ENCODE measurements at places on chromosomes 11 and 22.

DNA sequence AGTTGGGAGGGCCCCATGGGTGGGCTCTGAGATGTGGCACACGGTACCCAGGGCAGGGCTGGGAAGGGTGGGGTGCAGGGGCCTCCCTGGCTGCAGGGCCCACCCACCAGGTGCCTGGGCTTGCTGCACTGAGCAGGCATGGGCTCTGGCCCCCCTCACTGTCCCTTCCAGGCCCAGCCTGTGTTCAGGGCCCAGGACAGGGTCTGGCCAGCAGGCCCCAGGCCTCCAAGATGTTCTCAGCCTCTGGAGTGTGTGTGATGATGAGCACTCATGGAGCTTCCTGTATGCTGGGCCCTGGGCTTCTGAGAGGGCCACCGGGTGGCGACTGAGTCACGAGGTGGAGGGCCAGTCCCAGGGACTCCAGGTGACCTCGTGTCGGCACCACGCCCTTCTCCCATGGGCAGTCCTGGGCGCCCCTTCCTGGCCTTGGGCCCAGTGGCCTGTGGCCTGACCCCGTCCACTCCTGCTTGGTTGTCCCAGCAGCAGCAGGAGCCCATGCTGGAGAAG lies 55.9 kb upstream of the CCDC188 start:
- no peak for DNase-seq

GRCh38 chr11:8357505-8357888 lies 93.8 kb upstream of the LMO1 start:
- no peak for DNase-seq

- no peak for DNase-seq
These were observed 432.2 kb downstream of the RAB38 start for GRCh38 chr11:87743007-87743406.

GRCh38 chr11:75745807-75746206 lies 22.8 kb upstream of the DGAT2 start:
- no peak for DNase-seq

Data from non-pigmented ciliary epithelial cell (primary cell).